ENCODE measurements at places on chromosomes 11 and 22. TPM values are rescaled to one million over a fixed set of nuclear protein-coding genes. Genes with fewer than 3 reads are reported as not detected.

SMC1B gene
- total RNA-seq = not detected

KCTD17 gene
- 17.1 TPM for total RNA-seq

OR2AG2 gene
- total RNA-seq = under 0.01 TPM

PATE2 gene
- total RNA-seq = not detected

KRTAP5-1 gene
- total RNA-seq = not detected

FOXR1 gene
- total RNA-seq = not detected

CARD16 gene
- 2.2 TPM for total RNA-seq

XRCC6 gene
- total RNA-seq = 296 TPM

MDK gene
- total RNA-seq = 19.2 TPM

CCDC81 gene
- total RNA-seq = not detected

OR8A1 gene
- total RNA-seq = not detected

FGF4 gene
- total RNA-seq = not detected

VPS11 gene
- total RNA-seq = 19.0 TPM

RASD2 gene
- total RNA-seq = 0.43 TPM

GPHA2 gene
- total RNA-seq = not detected

DHCR7 gene
- total RNA-seq = 76.6 TPM

ARFGAP2 gene
- 119 TPM for total RNA-seq

CDCA5 gene
- 0.43 TPM for total RNA-seq

CNGA4 gene
- total RNA-seq = 0.64 TPM

CDC45 gene
- total RNA-seq = 1.1 TPM

MFRP gene
- not detected for total RNA-seq

BAD gene
- 97.6 TPM for total RNA-seq

THRSP gene
- total RNA-seq = not detected

FGF3 gene
- not detected for total RNA-seq

GPR152 gene
- not detected for total RNA-seq

MYEOV gene
- total RNA-seq = under 0.01 TPM

RTN4RL2 gene
- total RNA-seq = not detected

TREH gene
- not detected for total RNA-seq

CCDC89 gene
- total RNA-seq = not detected

B3GAT1 gene
- total RNA-seq = not detected

TRIM48 gene
- total RNA-seq = not detected

GNAZ gene
- 0.48 TPM for total RNA-seq

PYGM gene
- total RNA-seq = 0.21 TPM

ARHGAP8 gene
- total RNA-seq = 28.2 TPM

RTN3 gene
- total RNA-seq = 36.4 TPM

CHRM4 gene
- not detected for total RNA-seq

FZD4 gene
- 0.85 TPM for total RNA-seq

All from tracheal epithelial cell (primary cell).